ENCODE measurements at places on chromosomes 7 and 10.

- DNase-seq = no peak
Measured at GRCh38 chr7:15239801-15240200, 322.0 kb downstream of the AGMO start.

- no peak for DNase-seq
Measured at GRCh38 chr10:77927402-77928246, 1.1 kb upstream of the DLG5 start.

- no peak for DNase-seq
Measured at GRCh38 chr10:71678057-71678805, 41.3 kb downstream of the C10orf105 start.

DNA sequence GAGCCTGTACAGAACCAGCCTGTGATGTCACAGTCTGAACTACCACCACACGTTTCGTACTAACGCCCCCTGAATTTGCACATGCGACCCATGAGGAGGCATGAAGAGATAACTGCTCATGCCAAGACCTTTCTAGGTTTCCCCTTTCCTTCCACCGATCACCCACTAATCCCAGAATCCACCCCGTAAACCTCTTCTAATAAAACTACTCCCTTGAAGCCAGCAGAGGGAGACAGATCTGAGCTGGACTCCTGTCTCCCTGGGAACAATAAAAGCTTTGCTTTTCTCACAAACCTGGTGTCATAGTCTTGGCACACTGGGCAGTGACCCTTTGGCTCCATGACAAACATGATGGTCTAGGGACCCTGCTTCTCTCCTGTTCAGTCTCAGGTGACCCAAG, 144.5 kb downstream of the FRMD4A start:
- no peak for DNase-seq

DNA sequence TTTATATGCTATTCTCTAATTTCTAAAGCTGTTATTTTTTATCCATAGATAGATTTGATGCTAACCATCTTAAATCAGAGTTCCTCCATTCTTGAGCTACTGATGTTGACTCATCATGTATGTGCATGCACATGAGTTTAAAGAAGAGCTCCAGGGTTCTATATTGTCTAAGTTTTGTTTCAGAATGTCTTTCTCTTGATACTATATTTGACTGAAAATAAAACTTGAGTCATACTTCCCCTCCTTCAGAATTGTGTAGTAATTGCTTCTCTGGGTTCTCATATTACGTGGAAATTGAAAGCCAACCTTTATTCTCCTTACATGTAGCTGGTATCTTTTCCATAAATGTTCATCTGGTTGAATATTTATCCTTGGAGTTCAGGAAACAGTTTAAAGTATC, 89.4 kb downstream of the LRRTM3 start:
- DNase-seq = no peak

GRCh38 chr7:37769291-37769690, 79.1 kb upstream of the NME8 start:
- no peak for DNase-seq

DNA sequence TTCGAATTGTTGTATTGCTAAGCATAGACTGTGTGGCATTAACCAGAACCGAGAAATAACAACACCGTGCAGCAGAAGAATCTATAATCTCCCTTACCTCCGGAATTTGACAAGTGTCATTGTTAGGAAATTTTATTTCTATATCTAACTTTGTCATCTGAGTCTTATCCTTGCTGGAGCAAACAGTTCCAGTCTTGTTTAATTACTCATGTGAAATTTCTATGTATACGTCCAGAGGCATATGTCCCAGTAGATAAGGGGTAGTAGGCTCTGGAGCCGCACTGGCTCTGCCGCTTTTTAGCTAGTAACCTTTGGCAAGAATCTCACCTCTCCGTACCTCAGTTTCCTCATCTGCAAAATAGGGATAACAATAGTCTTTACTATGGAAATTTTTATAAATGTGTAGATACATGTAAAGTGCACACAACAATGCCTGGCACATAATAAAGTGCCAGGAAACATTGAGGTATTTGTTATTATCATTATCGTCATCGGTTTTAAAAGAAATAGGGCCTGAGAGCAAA, 228.6 kb downstream of the VTI1A start:
- no peak for DNase-seq

GRCh38 chr10:71771821-71772617, 1.3 kb downstream of the VSIR start:
- peak; percentile 66 for DNase-seq

- no peak for DNase-seq
Measured at GRCh38 chr10:100192350-100192749, 6.5 kb upstream of the ERLIN1 start.

GRCh38 chr7:94649450-94649849, 6.5 kb downstream of the SGCE start:
- DNase-seq = no peak

DNA sequence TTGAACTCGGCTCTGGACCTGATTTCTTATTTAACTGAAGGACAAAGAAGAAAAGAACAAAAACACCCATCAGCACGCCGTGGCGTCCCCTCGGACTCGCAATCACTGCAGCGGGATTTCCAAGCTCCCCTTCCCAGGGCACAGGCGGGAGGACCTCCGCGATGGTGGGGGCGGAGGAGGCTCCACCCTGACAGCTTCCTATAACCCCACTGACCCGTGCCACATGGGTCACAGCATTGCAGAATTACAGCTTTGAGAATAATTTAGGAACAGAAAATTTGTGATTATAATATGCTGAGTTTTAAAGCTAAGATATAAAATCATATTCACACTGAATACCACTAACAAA, 129.7 kb upstream of the SEC61G start:
- no peak for DNase-seq

- DNase-seq = peak; percentile 32
Measured at GRCh38 chr10:70866424-70866823, 21.9 kb downstream of the PCBD1 start.

GRCh38 chr10:30114881-30115625, 55.7 kb upstream of the JCAD start:
- DNase-seq = no peak

- no peak for DNase-seq
Measured at GRCh38 chr10:24210501-24210900, 1.6 kb downstream of the KIAA1217 start.

- no peak for DNase-seq
Measured at GRCh38 chr7:45240273-45240771, 82.7 kb downstream of the RAMP3 start.
